ENCODE measurements at places on chromosomes 7 and 10.

DNA sequence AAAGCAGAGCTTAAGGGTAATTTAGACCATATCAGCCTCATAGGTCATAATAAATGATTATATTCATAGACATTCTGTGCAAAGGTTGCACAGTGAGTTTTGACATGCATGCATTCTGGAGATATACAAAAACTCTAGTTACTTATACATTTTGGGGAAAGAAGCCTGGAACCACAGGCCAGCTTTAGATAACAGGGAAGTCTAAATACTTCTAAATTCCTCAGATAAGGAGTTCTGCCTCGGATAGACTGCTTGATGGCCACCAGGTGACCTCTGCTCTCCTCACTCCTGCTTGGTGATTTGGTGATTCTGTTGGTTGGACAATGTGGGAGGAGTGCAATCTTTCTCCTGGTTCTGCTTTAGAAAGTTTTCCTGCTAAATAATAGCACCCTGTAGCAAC is 77.9 kb downstream of the SGMS1 start:
- DNase-seq: no peak

GRCh38 chr10:79418886-79419595 is 26.4 kb downstream of the ZCCHC24 start:
- DNase-seq: no peak

GRCh38 chr10:51162002-51162401 is 87.7 kb downstream of the PRKG1 start:
- DNase-seq: no peak

- no peak for DNase-seq
These were observed 43.1 kb downstream of the MAGI2 start for GRCh38 chr7:79410345-79410744.

- DNase-seq: no peak
These were observed 762.3 kb downstream of the AUTS2 start for GRCh38 chr7:70360557-70360956.

DNA sequence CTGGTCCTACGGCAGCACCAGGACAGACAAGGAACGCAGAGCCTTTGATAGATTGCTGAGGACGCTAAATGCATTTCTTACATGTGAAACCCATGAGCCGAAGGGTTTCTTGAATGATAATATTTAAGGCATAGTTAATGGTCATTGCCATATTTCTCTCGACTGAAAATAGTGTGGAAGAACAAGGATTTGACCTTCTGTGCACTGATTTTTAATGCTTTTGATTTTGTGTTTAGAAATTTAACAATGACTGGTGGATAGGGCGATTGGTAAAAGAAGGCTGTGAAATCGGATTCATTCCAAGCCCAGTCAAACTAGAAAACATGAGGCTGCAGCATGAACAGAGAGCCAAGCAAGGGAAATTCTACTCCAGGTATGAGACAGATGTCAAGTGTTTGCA is 150.8 kb downstream of the NSUN6 start:
- DNase-seq: no peak

GRCh38 chr7:139300390-139300789 is 40.7 kb upstream of the FMC1 start:
- DNase-seq: no peak

GRCh38 chr7:99184532-99185218 is 23.2 kb downstream of the KPNA7 start:
- no peak for DNase-seq

DNA sequence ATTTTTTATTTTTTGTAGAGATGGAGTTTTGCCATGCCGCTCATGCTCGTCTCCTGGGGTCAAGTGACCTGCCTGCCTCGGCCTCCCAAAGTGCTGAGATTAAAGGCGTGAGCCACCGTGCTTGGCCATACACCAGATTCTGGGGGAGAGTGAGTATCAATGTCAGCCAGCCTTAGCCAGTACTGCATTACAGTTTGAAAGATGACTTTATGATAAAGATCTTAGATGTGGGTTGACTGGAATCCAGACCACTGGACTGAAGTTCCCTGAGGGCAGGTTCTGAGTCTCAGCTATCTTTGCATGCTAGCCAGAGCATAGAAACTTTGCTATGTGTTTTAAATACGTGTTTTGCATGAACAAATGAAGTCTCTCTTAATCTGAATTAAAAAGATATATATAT is 117.2 kb upstream of the EFCAB10 start:
- DNase-seq: no peak

DNA sequence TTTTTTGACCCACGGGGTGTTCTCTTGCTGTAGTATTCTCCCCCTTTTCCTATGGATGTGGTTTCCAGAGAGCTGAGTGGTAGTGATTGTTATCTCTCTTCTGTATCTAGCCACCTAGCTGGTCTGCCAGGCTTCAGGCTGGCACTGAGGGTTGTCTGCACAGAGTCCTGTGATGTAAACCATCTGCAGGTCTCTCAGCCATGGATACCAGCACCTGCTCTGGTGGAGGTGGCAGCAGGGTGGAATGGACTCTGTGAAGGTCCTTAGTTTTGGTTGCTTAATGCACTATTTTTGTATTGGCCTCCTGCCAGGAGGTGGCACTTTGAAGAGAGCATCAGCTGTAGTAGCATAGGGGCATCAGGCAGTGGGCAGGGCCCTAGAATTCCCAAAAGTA is 851 bp downstream of the HYAL4 start:
- DNase-seq: no peak

- DNase-seq: no peak
These were observed 65.8 kb upstream of the CAMK2B start for GRCh38 chr7:44391171-44391570.

DNA sequence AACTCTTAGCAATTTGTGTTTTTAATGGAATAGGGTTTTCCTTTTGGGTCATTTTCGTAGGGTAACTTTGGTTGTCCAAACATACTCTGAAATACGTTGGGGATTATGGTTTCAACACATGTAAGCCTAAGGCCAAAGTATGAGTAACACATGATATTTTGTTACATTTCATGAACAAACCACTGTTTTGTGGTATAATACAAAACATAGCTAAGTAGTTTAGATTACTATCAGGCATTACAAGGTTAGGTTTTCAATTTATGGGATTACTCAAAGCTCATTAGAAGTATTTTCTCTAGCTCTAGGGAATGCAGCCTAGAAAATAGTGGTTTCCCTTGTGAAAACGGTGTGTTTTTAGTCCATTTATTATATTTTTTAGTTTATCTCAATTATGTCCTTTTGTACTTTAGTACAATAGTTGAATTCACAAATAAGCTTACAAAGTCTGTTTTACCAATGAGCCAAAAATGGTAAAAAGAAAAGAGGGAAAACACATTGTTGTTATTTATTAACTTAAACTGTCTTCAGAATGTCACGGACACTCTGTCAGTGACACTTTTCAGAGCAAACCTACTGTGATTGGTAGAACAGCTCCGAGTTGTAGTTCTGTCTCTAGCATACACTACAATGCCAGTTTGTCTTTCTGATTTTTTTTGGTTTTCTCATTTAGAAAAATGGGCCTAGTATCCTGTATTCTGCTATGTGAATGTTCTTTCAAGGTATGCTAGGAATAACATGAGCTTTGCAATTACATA is 473.7 kb downstream of the SUGCT start:
- DNase-seq: no peak

DNA sequence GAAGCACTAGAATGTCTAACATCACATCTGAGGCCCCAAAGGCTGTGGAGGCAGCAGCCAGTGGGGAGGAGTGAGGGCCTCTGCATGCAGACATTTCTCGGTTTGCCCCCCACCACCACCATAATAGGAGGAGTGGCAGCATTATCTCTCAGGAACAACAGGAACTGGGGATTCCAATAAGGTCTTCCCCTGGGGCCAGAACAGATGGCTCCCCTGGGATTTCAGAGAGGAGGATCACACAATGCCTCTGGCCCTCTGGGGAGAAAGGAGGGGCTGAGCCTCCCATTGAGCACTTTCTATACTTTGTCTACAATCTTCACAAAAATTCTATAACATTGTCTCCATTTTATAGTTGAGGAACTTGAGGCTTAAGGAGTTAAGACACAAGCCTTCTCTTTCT is 61.1 kb downstream of the GRID1 start:
- DNase-seq: no peak

DNA sequence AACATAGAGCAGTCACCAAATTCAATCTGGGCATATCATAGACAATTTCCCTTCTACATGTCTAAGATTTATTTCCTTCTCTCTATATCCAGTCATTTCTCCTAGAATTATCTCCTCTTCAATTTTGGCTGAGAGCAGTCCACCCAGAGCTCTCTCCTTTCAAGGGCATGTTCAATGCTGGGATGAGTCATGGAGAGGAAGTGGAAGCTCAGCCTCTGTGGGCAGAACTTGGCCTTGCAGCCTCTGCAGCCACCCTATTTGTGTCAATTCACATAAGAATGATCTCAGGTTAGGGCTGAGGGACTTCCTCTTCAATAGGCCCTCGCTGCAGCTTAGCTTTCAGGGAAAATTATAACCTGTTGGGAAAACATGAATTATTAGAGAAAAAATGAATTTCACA is 560.8 kb downstream of the POM121L12 start:
- no peak for DNase-seq

- DNase-seq: peak; percentile 40
These were observed 303.9 kb downstream of the WDR37 start for GRCh38 chr10:1360011-1360557.

DNA sequence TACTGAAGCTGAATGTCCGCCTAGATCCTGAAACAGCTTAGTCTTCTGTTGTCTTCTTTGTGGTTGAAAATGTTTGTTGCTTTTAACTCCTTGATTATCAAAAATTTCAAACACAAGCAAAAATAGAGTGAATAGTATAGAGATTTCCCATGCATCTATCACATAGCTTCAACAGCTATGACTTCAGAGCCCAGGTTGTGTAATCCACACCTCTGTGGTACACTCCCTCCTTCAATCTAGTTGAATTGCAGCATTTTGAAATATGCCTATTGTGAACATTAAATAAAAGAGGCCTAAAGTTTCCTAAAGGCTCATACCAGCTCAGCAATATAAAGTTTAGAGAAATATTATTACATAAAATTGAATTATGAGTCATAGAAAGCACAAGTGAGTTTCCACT is 204.7 kb upstream of the HDAC9 start:
- DNase-seq: no peak

- DNase-seq: no peak
These were observed 14.8 kb upstream of the LSM8 start for GRCh38 chr7:118169146-118169545.

GRCh38 chr7:126818393-126819196 is 434.1 kb downstream of the GRM8 start:
- DNase-seq: no peak

DNA sequence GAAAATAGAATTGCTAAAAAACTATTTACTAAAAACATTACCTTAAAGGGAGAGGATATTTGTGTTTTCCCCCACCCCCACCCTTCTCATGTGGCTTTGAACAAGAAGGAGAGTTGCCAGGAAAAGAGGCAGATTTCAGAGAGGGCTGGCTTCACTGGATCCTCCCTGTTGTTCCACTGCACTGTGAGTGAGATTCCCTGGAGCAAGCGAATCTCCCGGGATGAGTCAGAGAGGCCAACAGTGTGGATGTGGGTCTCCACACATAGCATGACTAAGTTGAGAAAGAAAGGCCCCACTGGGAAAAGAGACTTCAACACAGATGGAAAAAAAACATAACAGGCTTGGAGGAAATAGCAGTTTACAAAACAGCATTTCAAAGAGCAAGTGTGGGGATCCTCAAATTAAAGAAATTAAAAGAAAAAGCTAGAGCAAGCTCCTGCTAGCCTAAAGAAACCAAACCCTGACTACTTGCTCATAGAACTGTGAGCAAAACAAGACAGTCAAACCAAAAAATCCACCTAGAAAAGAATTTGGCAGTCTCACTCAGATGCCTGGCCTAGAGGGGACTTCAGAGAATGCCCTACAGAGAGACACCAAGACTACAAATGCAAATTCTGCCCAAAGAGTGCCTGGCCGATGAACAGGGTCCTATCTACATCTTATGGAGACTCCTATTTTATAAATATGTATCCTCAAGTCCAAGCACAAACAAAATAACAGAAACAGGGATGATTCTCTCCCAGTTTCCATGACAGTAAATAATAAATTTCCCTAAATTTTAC is 3.4 kb downstream of the CAV1 start:
- no peak for DNase-seq

DNA sequence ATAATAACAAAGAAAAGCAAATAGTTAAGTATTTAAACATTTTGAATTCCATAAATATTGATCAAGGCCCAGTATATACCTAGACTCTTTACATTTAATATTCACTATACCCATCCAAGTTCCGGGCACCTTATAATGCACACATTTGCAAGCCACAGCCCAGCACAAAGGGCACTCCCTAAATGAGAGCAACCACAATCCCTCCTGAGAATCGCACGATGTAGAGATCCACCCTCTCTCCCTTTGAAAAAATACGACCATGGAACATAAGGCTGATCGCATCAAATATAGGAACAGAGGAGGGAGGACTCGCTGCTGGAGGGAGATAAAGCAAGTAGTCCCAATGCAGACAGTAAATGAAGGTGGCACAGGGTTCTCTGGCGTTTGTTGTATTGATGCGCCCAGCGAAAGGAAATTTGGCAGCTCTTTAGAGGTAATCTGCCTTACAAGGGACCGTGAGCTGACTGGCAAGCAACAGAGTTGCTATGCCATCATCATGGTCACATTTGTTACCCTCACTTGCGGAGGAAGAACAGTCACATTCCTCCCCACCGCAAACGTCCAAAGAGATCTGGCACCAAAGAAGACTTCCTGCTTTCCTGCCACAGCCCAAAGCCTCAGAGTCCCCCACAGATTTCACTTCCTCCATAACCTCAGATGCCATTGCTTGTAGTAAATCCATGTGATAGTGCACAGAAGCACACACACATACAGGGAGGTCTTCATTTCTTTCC is 16.1 kb upstream of the TAS2R40 start:
- DNase-seq: no peak

GRCh38 chr7:154347700-154348266 is 295.6 kb downstream of the DPP6 start:
- DNase-seq: no peak

DNA sequence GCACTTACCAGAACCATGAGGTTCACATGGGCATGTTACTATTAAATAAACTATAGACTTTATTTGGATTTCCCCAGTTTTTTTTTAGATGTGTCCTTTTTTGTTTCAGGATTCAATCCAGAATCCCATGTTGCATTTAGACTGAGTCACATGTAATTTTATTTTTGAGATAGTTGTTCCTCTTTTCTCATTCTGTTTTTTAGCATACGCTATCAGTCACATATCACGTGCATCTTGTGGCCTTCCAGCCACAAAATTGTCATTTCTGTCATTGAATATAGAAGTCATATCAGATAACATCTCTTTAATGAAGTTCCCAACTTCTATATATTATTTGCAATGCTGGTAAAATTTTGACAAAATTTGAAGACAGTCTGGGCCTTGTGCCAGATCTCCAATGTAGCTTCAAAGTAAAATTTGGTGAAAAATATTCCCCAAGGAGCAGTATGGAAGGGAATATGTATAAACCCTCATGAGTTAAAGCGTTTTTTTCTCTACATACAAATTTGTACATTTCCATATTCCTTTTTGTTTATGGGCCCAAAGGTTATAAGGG is 132.3 kb upstream of the MKI67 start:
- no peak for DNase-seq
